ENCODE measurements at places on chromosomes 6 and 20.
A peak's percentile ranks its signal among the peaks of the same experiment; 100 is the strongest.

DNA sequence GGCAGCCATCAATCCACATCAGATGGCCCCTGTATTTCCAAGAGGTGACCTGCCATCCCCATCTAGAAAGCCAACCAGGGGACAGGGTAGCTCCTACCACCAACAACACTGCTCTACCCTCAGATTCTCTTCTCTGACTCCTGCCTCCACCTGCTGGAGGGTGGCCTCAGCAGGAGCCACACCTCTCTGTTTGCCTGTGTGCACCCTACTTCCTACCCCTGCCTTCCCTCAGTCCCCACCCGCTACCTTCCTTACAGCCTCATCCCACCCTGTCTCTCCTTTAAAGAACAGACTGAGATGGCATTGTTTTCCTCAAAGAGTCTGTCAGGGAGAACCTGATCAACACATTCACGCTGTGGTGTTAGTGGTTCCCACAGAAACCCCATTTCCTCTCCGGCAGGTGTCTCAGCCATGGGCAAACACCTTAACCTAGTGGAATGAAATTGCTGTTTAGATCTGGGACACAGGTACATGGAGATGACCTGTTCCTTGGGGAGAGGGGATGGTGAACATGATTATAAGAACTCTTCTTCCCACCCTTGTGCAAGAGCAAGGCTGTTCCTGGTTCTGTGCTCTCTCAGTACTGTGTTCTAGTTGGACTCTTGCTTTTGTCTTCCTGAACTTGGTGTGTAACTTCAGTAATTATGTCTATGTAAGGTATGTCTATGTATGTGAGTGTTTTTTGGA is 1.8 kb downstream of the ENTPD6 start:
- DNase-seq, result no peak

GRCh38 chr6:34508425-34508824 is 42.5 kb downstream of the PACSIN1 start:
- DNase-seq, result no peak

- DNase-seq, result no peak
These were observed 21.3 kb downstream of the PDE10A start for GRCh38 chr6:165641672-165642156.

DNA sequence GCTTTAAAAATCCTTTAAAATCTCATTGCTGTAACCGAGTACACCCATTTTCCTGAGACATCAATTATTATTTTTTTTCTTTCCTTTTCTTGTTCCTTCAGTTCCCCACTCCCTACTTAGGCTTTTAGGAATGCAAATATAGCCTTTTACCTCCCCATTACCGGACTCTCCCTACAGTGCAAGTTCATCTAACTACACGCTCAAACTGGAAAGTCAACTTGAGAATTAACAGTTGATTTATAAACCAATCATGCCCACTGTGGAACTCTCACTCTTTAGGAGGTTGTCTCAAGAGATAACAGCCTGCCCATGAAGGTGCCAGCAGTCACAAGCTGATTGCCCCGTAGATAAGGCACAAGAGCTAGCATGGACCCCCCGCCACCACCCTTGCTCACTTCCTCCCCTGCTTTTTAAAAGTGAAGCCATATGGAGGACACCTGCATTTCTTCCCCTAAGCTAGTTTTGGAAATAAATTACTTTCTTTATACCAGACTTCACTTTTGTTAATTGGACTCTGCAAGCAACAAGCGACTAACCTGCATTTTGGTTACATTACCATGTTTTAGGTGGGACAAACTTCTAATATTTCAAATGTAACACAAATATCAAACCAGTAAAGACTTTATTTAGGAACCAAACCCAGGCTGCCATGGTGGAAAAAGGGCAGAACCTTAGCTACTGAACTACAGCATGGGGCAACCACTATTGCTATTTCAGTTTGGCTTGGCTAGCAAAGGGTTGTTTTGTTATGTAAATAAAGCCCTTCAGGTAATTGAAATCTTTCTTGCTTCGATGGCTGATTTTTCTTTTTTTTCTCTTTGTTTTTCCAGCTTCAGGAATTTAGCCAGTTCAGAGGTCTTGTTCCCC is 34.9 kb downstream of the UBD start:
- no peak for DNase-seq

DNA sequence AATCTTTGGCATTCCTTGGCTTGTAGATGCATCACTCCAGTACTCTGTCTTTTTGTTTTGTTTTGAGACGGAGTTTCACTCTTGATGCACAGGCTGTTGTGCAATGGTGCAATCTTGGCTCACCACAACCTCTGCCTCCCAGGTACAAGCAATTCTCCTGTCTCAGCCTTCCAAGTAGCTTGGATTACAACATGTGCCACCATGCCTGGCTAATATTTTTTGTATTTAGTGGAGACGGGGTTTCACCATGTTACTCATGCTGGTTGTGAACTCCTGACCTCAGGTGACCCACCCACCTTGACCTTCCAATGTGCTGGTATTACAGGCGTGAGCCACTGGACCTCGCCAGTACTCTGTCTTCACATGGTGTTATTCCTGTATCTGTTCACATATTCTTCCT is 35.8 kb upstream of the LGSN start:
- no peak for DNase-seq

DNA sequence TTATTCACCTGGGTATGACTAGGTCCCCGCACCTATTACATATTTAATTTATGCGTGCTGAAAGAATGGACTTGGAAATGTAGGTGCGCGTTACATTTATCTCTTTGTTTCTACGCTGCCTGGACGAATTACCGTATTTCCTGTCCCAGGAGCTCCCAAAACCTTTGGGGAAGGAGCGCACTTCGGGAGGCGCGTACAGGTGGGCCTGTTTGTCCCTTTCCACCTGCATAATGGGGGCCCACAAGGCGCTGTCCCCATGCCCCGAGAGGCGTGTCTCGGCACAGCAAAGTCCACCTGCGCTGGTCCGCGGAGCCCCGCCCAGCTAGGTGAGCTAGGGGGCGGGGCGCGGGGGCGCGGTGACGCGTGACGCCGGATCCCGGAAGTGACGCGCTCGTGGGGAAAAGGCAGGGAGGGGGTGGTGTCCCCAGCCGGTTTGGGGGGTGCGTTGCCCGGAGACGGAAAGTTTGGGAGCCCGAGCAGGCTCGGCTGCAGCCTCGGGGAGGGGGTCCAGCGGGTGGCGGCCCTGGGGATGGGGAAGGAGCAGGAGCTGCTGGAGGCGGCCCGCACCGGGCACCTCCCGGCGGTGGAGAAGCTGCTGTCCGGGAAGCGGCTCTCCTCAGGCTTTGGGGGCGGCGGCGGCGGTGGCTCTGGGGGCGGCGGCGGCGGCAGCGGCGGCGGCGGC is at the start of gene ANKS1A:
ANKS1A (plus strand) TSS at position 382 of the 682 bp plus-strand sequence; CDS start at position 530, 148 bp downstream.
- DNase-seq, result peak; percentile 74

DNA sequence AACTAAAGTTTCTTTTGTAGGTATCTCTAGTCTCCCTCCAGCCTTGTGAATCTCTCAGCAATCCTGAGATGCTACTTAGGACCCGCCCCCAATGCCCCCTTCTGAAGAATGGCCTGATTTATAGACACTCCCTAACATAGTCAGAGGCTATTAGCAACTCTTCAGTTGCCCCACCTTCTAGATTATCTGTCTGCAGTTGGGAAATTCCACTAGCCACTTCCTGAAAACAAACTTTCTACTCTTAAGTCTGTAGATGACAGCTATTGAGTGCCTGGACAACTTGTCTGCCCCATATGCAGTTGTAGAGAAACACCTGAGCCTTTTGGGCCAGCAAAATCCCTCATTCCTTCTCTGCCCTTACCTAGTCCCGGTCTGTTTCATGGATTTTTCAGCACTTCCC is 188.2 kb upstream of the PREP start:
- DNase-seq, result no peak

DNA sequence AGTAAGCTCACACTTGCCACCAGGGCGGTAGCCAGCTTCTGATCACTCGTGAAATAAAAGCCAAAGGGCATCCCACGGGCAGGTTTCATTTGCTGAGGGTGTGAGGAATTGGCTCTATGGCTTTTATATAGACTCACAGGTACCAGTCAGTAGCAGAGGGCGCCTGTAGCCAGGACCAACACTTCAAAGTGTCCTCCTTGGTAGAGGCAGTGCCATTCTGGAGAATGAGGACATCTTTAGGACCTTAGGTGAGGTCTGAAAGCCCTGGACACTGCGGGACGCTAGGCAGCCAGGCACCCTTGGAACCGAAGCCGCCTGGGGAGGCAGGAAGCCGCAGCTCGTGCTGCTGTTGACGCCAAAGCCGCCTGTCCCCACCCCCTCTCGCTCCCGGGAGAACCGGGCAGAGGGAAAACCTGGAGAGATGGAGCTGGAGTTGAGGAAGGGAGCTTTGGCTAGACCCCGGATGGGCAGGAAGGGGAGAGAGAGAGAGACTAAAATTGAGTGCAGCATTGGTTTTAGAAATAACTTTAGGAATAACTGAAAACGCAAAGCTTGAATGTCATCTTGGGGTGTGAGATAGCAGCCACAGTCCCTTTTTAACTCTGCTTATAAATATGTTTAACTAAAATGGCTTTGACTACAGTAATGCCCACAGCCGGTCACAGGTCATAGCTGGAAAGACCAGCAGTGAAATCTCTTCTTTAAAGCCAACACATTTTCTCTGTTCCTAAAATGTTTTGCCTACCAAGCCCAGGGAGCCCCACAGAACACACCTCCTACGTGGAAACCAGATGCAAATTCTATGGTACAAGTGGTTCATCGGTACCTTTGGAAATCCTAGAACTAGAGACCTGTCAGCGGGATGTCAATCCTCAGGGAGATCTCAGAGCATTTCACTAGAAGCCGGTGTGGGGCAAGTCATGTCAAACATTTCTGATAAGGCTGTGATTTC is 128.5 kb upstream of the CDYL start:
- no peak for DNase-seq

- DNase-seq, result no peak
These were observed 17.9 kb upstream of the CCDC170 start for GRCh38 chr6:151475653-151476523.

DNA sequence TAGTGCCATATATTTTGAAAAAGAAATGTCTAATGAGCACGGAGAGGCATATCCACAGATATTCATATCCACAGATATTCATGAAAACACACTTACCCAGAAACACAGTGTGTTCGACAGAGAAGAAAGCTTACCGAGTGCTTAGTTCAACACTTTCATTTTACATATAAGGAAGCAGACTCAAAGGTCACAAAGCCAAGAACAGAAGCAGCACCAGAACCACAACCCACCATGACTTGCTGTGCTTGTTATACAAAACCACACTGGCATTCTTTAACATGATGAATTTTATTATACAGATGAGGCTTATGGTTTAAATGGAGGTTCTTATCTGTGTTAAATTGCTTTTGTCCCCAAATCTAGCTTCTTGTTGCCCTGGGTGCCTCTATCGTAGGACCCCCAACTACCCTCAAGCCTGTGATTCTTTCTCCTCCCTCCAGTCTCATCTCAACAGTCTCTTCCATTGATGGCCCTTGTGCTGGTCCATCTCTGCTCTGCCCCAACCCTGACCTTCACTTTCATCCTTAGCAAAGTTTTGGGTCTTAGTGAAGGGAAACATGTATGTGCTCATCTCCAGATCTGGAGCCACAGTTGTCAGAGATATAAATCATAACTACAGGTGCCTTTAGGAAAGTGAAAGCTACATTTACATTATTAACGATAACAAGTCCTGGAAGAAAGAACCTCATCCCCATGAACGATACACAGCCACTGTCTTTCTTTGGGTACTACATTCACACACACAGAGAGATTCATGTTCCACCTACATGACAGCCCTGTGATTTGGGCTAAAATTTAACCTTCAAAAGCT is 40.0 kb downstream of the SF3B5 start:
- DNase-seq, result no peak

GRCh38 chr6:27825025-27825793 is 87.0 kb downstream of the OR2B2 start:
- no peak for DNase-seq

GRCh38 chr6:147132889-147133288 is 71.3 kb upstream of the STXBP5 start:
- no peak for DNase-seq

- no peak for DNase-seq
These were observed 40.6 kb downstream of the LYRM2 start for GRCh38 chr6:89597988-89598387.

DNA sequence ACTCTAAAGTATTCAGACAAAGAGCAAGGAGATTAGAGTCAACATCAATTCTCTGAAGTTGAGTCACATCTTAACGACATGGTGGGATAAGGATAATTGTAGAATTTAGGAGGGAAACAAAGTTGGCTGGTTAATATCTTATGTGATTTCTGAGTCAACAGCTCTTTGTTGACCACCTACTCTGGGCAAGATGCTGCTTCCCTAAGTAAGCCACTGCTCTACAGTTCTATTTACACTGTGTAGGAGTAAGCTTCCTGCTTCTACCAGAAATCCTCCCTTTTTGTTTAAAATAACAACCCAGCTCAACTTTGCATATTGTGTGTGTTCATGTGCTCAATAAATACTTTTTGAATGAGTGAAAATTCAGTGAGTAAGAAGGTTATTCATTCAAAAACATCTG is 3.1 kb downstream of the HS3ST5 start:
- no peak for DNase-seq

Data from stimulated activated CD4-positive, alpha-beta T cell treated with anti-CD3 and anti-CD28 coated beads, Interleukin-1b, Interleukin-23, amount 100 ng/mL, for 1 hour (primary cell).